ENCODE measurements at places on chromosomes 3 and 15. TPM values are rescaled to one million over a fixed set of nuclear protein-coding genes. Genes with fewer than 3 reads are reported as not detected.

IFT57 gene
- 95.9 TPM for polyA plus RNA-seq

UBAP1L gene
- 3.5 TPM for polyA plus RNA-seq

BSN gene
- 1.4 TPM for polyA plus RNA-seq

LRRIQ4 gene
- 0.17 TPM for polyA plus RNA-seq

ITPKA gene
- polyA plus RNA-seq: 0.44 TPM
